ENCODE measurements at places on chromosomes 2 and 18.
A peak's percentile ranks its signal among the peaks of the same experiment; 100 is the strongest.

- peak; percentile 89 for DNase-seq
Measured at GRCh38 chr2:216713691-216714336, 18.5 kb upstream of the IGFBP5 start.

- no peak for DNase-seq
Measured at GRCh38 chr2:175811971-175812370, 190.1 kb downstream of the LNPK start.

DNA sequence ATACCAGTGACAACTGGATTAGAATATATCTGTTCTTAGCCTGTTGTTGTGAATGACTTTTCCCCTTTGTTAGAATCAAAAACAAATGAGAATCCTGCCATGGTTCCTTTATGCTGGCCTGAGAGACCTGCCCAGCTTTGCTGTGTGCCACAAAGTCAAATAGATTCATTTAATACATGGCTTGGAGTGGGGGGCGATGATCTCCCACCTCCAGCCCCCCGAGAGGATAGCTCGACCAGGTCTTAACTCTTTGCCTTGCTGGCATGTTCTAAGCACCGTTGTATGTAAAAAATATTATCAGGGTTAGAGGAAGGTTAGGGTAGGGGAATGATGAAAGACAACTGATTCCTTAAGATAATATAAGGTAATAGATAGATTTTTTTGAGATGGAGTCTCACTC is 22.2 kb upstream of the DGKD start:
- DNase-seq, result no peak

DNA sequence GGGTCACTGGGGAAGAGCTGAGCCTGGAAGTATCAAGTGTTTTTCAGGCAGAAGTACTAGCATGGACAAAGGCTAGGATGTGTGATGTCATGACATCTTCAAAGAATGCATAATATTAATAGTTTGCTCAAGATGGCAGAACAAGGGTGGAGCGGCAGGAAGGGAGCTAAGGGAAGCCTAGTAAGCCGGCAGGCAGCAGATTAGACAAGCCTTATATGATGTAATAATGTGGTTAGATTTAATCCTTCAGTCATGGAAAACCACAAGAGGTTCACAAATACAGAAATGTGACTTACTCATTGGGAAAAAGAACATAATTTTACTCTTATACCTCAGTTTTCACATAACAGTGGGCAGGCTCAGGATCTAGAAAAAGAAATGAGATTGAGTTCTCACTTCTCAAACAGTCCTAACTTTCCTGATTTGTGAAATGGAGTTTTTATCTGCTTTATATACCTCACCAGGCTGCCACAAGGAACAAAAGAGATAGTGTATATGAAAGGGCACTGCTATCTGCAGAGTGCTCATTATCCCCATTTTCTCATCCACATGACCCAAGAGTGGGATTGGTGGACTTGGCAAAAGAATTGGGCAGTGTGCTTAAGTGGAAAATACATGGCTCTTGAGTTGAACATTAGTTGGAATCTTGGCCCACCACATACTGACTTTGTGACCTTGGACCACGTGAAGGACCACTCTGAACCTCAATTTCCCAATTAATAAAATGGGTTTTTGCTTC is 89.1 kb upstream of the LHCGR start:
- peak; percentile 57 for DNase-seq

GRCh38 chr2:47169784-47170183 is 14.7 kb upstream of the STPG4 start:
- DNase-seq, result no peak

DNA sequence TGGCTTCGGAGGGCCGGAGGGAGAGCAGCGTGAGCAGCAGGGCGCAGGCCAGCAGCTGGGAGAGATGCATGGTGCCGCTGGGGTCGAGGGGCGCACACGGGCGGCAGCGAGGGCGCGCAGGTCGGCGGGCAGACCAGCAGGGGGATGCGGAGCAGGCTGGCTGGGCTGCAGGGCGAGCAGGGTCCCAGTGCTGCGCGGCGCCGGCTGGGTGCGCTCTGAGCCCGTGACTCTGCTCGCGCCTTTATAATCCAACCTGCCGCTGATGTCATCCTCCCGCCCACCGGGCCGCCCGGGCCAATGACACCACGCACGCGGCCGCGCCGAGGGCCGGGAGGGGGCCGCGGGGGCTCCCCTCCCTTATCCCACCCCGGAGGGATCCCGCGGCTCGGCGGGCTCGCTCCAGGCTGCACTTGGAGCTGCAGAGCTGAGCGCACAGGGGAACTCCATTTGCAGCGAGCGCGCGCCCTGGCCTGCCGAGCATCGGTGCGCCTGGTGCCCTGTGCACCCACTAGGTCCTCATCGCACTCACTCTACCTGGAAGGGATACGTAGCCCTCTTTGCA is at the start of gene NPPC:
TSS of gene NPPC (minus strand) at position 217 of the 562 bp plus-strand sequence. CDS start at position 70, 147 bp downstream.
- peak; percentile 56 for DNase-seq

- peak; percentile 32 for DNase-seq
Measured at GRCh38 chr2:132489150-132489549, 72.5 kb downstream of the GPR39 start.

DNA sequence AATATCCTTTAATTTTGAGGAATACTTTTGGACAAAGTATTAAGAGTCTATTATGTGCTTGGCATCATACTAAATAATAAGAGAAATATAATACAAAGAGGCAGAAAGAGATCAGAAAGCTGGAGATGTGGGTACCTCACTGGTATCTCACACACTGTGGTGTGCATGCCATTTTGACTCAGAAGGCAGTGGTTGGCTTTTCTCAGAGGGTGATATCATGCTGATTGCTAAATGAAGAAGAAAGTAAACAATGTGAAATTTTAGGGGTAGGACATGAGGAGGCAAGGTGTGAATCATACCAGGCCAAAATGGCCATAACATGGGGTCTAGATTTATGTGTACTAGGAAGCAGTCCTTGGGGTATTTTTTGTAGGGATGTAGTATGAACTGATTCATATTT is 16.6 kb upstream of the SPOPL start:
- DNase-seq, result no peak

DNA sequence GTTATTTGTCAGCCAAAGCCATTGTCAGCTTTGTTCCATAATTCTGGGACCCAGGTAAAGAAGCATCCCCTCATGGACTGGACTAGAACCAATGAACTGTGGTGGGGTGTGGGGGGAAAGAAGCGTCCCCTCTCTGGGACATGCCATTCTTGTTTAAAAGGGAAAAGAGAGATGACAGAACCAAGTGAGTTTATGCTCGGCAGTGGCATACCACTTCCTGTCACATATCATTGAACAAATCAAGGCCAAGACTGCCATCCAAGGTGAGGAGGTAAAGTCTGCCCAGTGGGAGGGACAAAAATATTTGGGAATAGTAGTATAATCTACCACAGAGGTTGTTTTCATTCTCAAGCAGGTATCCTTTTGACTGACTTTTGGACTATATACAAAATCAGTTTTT is 4.7 kb upstream of the GLS start:
- DNase-seq, result no peak

- DNase-seq, result no peak
Measured at GRCh38 chr2:218894151-218894879, 13.7 kb downstream of the WNT10A start.

- peak; percentile 9 for DNase-seq
Measured at GRCh38 chr2:216911886-216912285, 52.0 kb upstream of the TNP1 start.

DNA sequence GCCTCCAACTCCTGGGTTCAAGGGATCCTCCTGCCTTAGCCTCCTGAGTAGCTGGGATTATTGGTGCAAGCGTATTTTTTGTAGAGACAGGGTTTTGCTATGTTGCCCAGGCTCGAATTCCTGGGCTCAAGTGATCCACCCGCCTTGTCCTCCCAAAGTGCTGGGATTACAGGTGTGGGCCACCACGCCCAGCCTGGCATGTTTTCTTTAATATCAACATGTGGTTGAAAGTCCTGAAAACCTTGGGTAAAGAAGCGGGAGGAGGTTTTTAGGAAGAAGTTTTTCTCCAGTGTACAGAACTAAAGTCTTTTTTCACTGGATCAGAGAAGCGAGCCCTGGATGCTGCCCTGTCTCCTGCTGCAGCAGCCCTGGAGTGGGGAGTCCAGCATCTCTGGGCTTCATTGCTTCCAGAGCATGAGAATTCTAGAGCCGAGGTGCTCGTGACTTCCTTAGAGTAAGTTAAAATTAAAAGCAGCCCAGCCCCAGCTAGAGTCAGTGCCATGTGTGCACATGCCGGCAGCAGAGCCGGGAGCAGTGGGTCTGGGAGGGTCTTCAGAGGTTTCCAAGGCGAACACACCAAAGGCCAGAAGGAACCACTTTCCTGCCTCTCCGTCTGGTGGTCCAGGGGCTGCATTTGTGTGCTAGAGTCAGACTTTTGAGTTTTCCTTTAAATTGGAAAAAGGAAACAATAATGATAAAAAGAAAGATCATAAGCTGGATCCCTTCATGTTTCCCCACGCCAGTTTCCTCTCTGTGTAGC is 31.2 kb downstream of the ITGB1BP1 start:
- no peak for DNase-seq

- no peak for DNase-seq
Measured at GRCh38 chr2:134625311-134625710, 93.5 kb downstream of the TMEM163 start.

All from astrocyte of the spinal cord (primary cell).